ENCODE measurements at places on chromosomes 11 and 22.

DNA sequence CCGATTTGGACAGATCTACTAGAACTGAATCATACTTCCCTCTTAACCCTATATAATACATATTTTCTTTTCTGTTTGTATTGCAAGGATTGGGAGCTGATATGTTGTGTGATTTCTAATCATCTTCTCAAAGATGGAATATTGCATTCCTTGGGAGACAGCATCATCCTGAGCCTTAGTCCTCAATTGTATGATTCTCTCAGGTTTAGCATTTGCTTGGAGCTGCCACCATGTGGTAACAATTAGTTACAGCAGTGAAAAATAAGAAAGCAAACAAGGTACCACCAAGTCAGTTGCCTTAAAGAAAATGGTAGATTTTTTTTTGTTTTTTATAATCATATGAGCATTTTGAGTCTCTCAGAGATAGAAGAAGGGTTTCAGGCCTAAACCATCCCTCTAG, 11.9 kb downstream of the SNX19 start:
- no peak for DNase-seq

DNA sequence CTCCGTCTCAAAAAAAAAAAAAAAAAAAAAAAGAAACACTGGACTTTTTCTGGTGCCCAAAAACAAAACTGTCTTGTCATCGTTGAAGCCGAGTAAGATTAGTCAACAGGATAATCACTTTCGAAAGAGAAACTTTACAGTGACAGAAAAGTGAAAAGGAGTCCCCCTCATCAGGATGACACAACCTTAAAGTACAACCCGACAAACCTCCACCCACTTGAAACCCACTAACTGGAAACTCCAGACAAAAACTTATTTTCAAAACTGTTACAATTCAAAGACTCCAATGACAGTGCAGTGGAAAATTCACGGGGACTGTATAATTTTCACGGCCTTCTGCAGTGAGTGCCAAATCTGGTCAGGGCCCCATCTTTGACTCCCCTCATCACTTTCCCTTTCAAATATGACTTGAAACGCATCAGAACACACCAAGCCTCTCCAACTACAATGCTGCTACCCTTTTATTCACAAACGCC, 1.3 kb downstream of the DENND5A start:
- DNase-seq: no peak

GRCh38 chr11:99069856-99070444, 49.2 kb downstream of the CNTN5 start:
- DNase-seq: peak; percentile 20

DNA sequence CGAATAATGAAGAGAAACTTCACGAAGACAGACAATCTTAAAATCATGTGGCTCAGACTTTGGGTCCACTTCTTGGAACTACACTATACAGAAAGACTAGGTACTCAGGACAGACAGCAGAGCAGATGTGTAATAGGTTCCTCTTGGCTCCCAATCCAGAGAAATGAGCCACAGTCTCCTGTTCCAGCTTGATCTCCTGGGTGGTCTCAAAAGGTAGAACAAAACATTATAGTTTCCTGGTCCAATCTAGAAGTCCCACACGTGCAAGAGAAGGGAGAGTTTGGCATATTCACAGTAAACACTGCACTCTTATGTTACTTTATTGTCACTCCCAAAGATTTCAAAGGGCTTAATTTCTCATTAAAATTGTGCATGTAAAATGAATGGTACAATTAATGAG, 134.5 kb upstream of the FIBIN start:
- no peak for DNase-seq

- DNase-seq: no peak
These were observed 27.2 kb downstream of the BSX start for GRCh38 chr11:122954455-122954854.

- no peak for DNase-seq
These were observed at the start of gene BARX2 for GRCh38 chr11:129375751-129376657. TSS of gene BARX2 (plus strand) at chr11:129375848. CDS start at chr11:129376036, 188 bp downstream.

- no peak for DNase-seq
These were observed 86.4 kb downstream of the CELSR1 start for GRCh38 chr22:46450931-46451561.

- no peak for DNase-seq
These were observed 1863.7 kb upstream of the RAG2 start for GRCh38 chr11:38461751-38462150.

DNA sequence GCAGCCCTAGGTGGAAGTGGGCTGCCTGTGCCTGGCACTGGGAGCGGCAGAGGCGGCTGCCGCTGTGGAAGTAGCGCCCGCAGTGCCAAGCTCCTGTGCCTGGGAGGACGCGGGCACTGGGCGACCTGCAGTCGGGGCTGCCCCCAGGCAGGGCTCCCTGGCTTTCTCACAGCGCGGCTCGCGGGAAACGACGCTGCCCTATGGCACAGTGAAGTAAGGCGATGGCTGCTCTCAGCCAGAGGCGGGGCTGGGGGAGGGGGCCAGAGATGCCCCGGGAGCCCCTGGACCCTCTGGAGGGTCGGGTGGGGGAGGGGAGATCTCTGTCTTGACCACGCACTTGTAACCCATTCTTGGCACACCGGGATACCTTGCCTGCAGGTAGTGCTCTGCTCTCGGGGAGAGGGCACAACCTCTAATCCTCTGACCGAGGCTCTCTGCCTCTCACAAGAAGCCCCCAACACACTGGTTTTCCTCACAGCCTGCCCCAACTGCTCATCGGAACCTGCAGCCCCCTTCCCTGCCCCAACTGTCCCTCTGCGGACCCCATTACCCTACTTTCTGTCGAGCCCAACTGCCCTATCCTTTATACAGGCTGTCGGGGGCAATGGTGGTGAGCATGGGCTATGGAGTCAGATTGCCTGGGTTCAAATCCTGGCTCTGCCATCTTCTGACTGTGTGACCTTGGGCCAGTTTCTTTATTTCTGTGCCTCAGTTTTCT, 32.2 kb upstream of the TRIM29 start:
- no peak for DNase-seq

- DNase-seq: no peak
These were observed 49.6 kb upstream of the SLC35C1 start for GRCh38 chr11:45755281-45755859.

- peak; percentile 57 for DNase-seq
These were observed at the start of gene RAB3IL1 for GRCh38 chr11:61917334-61918109. TSS of gene RAB3IL1 (minus strand) at chr11:61917566. CDS start at chr11:61917367, 199 bp downstream.

DNA sequence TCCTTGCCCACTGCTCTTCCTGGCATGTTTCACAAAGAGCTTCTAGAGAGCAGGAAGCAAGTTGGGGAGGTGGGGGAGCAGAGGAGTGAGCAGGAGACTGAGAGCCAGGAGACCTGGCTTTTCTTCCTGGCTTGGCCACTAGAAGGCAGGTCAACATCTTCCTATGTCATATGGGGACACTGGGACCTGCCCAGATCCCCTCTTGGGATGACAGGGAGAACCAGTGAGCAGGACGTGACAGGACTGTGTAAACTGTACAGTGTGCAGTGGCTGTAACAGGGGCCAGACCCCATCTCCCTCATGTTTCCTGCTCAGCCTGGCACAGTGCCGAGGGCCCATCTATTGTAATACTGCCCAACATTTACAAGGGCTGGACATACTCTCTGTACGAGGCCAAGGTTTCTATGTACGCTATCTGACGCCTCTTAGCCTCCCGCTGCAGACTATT, 29.4 kb downstream of the GDPD5 start:
- DNase-seq: no peak

DNA sequence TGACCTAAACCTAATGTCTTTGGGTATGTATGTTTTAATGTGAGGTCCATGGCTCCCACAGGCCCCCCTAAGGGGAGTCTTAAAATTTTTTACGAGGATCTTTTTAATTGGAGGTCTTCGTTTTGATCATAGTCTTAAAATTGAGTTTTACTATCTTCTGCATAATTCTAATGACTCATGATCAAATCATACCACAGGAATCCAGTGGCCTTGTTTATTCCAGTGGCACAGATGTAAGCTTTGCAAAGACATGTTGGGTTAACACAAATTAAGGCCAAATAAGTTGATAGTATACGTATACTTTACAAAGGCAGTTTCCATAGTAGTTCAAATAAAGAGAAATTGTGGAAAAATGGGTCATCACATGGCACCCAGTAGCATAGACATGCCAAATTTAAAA, 33.9 kb upstream of the FJX1 start:
- no peak for DNase-seq

DNA sequence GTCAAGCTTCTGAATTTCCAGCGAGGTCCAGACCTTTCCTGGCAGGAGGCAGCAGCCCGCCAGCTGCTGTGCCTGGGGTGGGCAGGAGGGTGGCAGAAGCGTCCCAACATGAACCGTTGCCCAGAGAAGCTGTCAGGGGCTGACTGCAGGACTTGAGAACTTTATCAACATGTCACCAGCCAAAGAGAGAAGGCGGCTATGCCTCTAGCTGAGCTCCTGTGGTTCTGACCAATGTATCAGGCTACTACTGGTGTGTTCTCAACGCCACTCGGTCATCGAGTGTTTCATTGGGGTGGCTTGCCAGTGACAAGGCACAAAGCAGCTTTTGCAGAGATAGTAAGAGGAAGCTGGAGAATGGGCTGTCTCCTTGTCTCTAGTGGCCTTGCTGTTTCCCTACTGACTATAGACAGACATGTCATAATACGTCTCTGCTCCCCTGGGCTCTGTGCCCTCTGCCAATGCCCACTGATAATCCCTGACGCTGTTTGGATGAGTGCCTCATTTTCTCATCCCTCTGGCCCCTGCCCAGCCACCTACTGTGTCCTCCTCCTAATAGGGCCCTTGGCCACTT, 17.6 kb upstream of the ASCC2 start:
- no peak for DNase-seq

DNA sequence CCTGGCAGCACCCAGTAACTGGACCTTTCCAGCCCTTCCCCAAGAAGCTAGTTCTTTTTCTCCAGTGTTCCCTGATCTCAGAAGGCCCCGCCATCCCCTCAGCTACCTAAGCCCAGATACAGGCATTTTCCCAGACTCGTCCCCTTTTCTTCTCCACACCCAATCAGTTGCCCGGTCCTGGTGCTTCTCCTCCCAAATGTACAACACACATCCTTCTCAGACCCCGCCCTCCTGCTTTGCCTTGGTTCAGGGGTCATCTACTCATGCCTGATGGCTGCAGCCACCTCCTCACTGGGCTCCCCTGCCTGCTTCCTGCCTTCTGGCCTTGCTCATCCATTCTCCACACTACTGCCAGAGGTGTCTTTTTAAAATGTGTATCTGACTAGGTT, 6.5 kb downstream of the TKFC start:
- DNase-seq: no peak

GRCh38 chr11:3623767-3624458, 17.9 kb downstream of the ART5 start:
- DNase-seq: no peak

DNA sequence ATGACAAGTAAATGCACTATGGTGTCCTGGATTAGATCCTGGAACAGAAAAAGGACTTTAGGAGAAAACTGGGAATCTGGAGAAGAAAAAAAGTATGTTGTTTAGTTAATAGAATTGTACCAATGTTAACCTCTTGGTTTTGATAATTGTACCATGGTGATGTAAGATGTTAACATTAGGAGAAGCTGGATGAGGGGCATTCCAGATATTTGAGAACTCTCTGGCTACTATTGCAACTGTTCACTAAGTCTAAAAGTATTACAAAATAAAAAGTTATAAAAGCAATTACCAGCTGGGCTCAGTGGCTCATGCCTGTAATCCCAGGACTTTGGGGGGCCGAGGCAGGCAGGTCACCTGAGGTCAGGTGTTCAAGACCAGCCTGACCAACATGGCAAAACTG, 66.5 kb downstream of the EXT2 start:
- no peak for DNase-seq

DNA sequence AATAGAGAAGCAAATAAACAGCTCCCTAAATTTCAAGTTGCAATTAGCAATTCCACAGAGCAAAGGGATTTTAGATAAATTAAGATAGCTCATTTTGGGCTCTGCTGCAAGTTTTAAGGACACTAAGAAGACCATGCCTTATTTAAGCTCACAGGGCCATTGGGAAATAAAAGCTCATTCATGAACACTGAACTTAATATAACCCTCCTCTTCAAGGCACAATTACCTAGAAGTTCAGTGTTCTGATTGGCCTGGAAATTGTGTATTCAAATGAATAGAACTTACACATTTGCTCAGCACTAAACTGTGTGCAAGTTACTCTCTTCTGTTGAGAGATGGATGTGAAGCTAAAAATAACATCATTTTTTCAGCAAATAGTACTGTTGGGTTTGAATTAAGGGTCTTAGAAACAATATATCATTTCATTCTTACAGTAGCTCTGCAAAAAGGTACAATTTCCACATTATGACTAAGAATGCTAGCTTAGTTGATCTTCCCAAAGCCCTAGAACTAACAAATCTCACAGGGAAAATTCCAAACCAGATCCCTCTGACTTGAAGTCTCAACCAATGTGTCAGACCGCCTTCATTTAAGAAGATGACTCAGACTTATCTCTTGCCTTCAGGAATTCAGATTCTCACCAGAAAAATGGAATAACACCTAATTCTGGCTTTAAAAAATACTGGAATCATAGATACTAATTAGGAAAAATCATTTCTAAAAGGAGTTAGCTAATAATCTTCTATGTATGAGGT, 87.4 kb upstream of the LRRC55 start:
- no peak for DNase-seq

GRCh38 chr11:119864836-119865235, 135.8 kb upstream of the NECTIN1 start:
- DNase-seq: no peak

GRCh38 chr22:39240831-39241793, 3.7 kb downstream of the PDGFB start:
- DNase-seq: no peak

DNA sequence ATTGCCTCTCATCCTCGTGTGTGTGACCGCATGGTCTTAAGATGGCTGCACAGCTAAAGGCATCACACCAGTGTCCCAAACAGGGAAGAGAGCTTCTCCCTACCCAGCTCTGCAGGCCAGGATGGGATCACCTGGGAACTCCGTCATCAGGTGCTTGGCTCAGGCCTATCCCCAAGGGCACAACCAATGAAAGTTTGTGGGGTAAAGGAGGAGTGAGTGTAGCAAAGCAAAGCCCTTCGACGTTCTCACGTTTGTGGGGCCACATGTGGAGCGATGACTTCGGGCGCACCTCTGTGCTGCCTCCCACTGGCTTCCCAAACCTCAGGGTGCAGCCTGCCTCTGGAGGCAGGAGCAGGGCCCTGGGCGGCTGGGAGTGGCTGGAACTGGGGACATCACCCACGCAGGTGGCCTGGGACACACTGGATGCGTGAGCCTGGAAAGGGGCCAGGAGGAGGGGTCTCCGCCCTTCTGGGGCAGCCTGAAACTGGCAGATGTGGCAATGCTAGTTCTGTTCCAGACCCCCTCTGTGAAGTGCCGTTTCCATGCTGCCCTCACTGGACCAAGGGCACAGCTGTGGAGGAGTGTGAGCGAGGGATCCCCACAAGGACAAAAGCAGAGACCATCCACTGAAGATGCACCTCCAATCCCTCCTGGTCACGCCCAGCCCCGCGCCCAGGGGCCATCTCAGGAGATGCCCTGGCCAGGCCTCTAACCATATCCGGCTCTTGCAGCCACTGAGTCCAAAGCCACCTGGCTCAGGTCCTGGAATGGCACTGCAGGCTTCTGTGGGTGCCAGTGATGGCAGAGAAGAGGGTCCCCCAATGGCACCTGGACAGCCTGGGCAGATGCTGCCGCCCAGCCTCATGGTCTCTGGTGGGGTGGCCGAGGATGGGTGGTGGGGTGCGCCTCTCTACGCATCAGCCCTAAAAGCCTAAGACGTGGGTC, 30.6 kb upstream of the GAL start:
- no peak for DNase-seq
